ENCODE measurements at places on chromosomes 1 and 21.

- DNase-seq: no peak
Observed at GRCh38 chr21:46187814-46188213, 3.6 kb upstream of the SPATC1L start.

GRCh38 chr21:45522986-45523385, 19.3 kb downstream of the SLC19A1 start:
- no peak for DNase-seq

DNA sequence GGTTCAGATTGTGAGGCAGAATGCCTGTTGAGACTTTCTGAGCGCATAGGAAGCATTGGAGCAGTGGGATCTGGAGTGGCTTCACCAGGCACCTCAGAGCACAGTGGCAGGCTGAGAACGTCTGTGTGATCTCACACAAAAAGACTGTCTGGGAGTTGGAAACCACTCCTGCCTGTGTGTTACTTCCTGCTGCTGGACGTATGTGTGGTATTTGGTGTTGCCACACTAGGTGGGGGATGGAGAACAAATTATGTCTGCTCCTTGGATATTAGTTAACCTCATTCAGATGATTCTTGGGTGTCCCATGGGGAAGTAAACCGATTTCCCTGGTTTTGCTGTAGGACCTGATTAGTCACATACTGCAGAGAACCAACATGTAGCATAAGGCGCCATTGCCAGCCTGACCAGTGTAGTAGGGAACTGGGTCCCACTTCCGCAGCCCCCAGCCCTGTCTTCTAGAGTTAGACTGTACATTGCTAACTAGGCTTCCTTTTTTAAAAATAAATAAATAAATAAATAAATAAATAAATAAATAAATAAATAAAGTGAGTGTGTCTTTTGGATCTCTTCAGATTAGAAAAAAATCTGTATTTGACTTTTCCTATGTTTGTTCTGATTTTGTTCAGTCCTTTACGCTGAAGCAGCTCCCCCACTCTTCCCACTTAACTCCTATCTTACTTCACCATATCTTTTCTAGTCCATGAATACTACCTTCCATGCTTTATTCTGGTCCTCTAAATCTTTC, 26.9 kb downstream of the UCK2 start:
- DNase-seq: peak; percentile 53

- peak; percentile 32 for DNase-seq
Observed at GRCh38 chr1:22143065-22144033, at the start of gene WNT4. Gene WNT4 (minus strand): TSS chr1:22143097. CDS start chr1:22142922, 175 bp downstream.

DNA sequence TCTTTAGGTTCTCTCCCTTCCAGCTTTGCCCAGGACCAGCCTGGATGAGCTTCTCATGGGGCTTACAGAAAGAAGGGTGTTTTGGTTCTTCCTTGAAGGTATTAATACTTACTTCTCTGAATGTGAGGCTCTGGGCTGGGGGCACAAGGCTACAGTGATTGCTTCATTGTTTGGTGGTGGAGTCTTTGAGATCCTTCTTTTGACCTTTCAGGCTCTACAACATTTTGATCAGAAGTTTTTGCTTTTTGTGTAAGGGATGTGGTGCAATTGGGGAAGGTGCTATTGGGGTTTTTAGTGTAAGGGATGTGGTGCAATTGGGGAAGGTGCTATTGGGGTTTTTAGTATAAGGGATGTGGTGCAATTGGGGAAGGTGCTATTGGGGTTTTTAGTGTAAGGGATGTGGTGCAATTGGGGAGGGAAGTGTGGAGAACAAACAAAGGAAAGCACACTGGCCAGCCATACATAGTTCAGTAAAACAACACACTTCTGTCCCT, 103.6 kb upstream of the IVNS1ABP start:
- no peak for DNase-seq

- DNase-seq: peak; percentile 39
Observed at GRCh38 chr1:93353286-93353685, 7.6 kb downstream of the DR1 start.

- no peak for DNase-seq
Observed at GRCh38 chr1:83822208-83822607, 176.7 kb downstream of the TTLL7 start.

DNA sequence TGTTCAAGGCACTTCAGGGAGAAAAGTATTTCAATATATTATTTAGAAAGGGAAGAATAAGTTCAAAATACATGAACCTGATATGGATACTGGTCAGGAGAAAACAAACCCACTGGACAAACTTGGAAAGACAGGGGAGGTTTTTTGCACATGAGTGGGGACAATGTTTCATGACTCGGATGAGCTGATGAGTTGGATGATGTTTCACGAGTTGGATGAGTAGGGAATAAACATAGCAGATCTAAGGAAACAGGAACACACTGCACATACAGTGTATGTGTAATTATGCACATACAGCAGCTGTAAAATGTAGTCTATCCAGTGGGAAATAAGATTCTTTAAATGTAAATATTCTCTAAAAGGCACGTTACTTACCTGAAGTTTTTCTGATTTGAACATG, 682.9 kb upstream of the ADAMTS5 start:
- no peak for DNase-seq

- DNase-seq: no peak
Observed at GRCh38 chr1:205275133-205275532, 46.4 kb downstream of the NUAK2 start.

- DNase-seq: peak; percentile 25
Observed at GRCh38 chr1:226912587-226913176, 27.4 kb upstream of the COQ8A start.

- no peak for DNase-seq
Observed at GRCh38 chr1:27086628-27087027, 68.3 kb downstream of the SLC9A1 start.

DNA sequence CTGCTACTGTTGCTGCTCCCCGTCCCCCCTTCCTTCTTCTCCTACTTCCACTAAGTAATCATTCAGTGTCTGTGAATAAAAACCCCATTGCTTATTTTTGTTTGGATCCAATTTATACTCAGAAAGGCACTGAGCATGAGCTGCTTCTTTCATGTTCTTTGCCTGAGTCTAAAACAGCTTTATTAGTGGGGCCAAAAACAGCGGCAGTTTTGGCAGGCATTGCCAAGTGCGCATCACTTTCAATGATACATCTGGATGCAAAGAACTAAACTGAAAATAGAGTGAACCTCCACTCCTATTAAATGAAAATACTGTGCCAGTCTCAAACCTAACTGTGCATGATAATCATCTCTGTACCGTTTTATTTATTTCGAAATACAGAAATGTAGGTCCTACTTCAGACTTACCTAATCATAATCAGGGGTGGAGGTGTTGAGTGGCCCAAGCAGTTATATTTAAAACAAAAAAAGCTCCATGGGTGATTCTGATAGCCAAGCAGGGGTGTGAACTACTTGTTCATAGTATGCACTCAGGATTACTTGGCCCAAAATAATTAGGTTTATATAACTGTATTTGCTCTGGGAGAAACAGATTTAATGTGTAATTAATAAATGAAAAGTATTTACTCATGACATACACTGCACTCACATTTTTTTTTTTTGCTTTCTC, 48.4 kb downstream of the NEK7 start:
- DNase-seq: no peak

GRCh38 chr1:244050835-244051444, at the start of gene ZBTB18:
Gene ZBTB18 (plus strand): TSS chr1:244051283. CDS start chr1:244051432, 149 bp downstream.
- peak; percentile 86 for DNase-seq

DNA sequence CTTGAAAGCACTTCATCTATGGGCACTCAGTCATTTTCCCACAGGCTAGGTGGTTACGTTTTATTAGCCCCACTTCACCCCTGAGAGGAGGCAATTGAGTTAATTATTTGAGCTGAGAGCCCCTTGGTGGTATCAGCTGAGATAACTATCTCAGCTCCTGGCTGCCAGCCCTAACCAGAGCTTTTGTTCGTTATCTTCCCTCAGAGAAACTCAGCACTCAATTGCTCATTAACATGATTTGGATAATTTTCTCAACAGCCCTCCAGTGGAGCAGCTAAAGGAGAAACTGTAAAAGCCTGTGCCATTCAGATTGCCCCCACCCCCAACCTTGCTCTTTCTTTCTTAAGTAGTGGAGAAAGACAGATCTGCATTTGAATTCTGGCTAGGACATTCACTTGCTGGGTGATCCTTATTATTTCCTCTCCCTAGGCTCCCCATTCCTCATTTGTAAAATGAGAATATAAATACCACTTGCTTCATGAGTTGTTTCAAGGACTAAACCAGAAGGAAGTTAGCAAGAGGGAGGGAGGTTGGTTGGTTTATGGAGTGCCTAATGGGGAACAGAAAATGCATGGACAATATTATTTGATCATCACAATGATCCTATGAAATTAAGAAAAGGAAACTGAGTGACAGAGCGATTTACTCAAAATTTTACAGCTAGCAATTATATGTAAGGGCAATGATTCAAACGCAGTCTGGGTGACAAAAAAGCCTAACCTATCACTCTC, 218.7 kb upstream of the FGGY start:
- DNase-seq: peak; percentile 78

DNA sequence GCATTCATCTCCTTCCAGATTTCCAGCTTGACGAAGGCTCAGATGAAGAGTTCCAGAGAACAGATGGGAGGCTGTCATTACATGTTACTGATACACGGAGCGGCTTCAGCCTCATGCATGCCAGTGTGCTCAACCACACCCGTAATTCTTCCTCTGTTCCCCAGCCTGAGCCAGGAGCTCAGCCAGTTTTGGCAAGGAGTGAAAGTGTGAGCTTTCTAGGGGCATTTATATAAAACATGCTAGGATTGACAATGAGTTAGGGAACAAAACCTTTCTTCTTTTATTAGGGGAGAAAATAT, 290.4 kb upstream of the PLXNA2 start:
- no peak for DNase-seq

GRCh38 chr1:78348496-78349284, 142.1 kb upstream of the PTGFR start:
- no peak for DNase-seq

DNA sequence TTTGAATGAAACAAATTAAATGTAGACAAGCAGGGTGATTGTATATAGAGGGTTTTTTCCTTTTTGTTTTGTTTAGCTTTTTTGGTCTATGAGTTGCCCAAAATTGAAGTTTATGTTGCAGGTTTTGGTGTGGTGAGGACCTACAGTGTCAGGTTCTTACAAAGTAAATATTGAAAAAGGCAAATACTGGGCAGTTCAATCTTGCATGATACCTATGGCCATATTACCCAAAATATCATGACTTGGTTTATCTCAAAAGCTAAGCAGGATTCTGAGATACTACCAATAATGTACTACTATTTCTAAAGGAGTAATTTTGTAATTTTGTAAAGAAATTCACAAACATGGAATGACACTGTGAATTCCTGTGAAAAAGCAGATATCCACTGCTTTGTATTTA, 1.8 kb downstream of the DNAJB4 start:
- no peak for DNase-seq

DNA sequence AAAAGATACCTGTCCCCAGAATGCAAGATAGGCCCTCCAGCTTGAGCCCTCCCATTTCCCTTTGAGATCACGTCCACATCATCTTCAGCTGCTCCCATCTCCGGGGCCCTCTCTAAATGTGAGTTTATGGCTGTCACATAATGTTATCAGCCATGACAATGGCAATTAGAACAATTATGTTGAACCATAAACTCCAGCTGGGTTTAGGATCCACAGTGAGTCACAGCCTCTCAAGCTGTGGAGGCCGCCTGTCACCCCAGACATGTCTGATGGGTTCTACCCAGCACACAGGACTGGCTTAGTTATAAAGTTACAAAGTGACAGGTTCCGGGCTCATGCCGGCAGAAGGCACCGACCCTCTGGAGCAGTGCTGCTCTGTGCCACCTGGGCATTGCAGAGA, 597.3 kb downstream of the PTPRU start:
- peak; percentile 60 for DNase-seq

GRCh38 chr1:9867408-9868243, 42.4 kb downstream of the CTNNBIP1 start:
- peak; percentile 84 for DNase-seq

GRCh38 chr1:51847294-51847920, 31.1 kb downstream of the NRDC start:
- DNase-seq: no peak

DNA sequence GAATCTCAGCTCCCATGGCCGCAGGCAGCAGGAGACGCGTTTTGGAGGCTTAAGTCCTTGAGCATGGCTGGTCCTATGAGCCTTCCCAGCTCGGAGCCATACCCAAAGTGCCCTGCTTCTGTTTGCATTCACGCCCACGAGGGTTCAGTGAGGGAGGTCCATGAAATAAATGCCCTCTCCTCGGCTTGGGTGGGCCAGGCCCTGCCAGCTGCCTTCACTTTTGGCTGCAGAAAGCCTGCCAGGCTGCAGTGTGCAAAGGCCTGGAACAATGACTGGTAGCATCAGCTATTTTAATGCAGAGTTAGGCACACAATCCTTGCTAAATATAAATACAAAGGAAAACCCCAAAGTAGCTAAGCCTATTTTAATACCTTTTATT, 49.4 kb downstream of the H3-3A start:
- no peak for DNase-seq

GRCh38 chr21:40641042-40641441, 205.9 kb downstream of the DSCAM start:
- DNase-seq: no peak

DNA sequence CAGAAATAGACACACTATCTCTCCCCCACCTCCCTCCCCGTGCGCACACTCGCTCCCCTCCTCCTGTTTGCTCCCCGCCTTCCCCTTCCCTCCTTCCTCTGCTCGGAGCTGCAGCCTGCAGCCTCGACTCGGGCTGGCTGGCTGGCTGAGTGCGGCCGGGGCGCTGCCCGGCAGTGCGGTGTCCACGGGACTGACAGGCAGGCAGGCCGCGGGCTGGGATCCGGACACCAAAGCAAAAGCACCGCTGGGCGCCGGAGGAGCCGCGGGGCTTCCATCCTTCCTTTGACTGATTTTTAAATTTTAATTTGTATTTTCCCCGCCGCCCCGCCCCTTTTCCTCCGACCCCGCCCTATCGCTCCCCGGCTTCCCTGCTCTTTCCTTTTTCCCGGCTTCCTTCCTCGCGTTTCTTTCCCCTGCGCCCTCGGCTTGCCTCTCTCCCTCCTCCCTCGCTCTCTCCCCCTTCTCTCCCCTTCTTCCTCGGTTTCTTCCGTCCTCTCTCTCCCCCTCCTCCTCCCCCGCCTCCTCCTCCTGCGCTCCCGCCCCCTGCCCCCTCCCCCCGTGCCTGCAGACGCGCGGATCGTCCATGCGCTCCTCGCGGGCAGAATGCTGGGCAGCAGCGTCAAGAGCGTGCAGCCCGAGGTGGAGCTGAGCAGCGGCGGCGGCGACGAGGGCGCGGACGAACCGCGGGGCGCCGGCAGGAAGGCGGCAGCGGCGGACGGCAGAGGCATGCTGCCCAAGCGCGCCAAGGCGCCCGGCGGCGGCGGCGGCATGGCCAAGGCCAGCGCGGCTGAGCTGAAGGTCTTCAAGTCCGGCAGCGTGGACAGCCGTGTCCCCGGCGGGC, 109.4 kb downstream of the NAV1 start:
- peak; percentile 85 for DNase-seq

GRCh38 chr1:160460214-160460642, 59.9 kb downstream of the VANGL2 start:
- DNase-seq: no peak

DNA sequence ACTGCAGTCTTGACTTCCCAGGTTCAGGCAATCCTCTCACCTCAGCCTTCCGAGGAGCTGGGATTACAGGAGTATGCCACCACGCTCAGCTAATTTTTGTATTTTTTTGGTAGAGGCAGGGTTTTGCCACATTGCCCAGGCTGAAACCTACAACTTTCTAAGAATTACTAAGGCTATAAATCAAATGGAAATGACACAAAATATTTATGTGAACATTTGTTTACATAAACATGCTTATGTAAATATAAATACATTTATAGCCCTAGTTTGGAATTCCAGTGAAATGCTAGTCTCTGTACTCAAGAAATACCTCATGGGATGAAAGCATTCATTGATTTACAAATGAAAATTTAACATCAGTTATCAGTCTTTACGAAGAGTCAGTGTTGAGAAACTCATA, 47.8 kb downstream of the NVL start:
- DNase-seq: no peak

- no peak for DNase-seq
Observed at GRCh38 chr1:43772978-43773377, 65.6 kb downstream of the ST3GAL3 start.

Data from A673 (cell line).